ENCODE measurements at places on chromosomes 13 and 19.

DNA sequence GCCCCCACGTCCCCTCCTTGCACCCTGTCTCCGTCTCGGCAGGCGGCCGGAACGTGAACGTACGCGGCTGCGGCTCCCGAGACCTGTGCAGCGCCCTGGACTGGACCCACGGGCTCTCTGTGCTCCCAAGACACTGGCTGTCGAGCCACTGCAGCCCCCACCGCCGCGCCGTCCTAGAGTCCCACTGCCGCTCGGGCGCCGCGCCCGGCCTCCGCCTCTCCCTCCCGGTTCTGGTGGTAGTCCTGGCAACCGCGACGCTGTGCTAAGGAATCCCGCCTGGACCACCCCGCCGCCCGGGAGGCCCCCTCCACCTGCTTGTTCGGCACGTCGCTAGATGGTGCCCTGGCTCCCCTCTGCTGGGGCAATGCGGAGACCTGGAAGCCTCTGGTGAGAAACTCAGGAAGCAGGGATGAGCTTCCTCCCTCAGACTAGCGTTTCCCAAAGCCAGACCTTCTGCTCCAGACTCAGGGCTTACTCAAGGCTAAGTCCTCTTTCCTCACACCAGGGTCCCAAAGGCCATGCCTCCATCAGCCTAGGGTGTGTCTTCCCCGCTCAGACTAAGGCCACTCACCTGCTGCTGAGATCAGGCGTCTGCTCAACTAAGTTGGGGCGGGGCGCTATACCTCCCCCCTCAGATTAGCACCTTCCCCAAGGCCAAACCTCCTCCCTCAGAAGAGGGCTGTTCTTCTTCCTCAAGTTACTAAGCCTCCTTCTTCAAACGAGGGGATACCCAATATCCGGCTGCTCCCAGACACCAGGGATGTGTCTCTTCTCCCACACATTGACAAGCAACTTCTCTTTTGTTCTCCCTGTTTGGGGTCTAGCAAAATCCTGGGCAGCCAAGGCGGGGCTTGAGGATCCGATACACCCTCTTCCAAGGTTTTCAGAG is 16.1 kb upstream of the IRGC start:
- peak; percentile 13 for DNase-seq

DNA sequence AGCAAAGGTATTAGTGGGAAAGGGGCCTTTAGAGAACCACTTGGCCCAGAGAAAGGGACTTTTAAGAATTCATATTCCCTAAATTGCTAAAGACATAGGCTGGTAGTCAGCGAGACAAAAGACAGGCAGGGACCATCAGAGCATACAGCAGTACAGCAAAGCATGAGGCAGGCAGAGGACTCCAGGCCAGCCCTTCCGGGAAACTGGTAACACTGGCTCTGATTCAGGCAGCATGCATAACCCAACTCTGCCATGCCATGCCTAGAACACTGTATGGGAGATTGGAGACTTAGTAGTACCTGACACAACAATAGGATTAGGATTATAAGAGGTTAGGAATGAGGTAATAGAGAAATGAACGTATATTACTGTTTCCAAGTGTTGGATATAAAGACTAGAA is 34.9 kb downstream of the CAB39L start:
- DNase-seq: no peak

- no peak for DNase-seq
Observed at GRCh38 chr19:11639245-11639601, 41.9 kb downstream of the ZNF627 start.

GRCh38 chr19:7099597-7099921 is 30.1 kb downstream of the ZNF557 start:
- DNase-seq: peak; percentile 90

GRCh38 chr19:16612636-16613035 is 15.4 kb downstream of the MED26 start:
- no peak for DNase-seq

DNA sequence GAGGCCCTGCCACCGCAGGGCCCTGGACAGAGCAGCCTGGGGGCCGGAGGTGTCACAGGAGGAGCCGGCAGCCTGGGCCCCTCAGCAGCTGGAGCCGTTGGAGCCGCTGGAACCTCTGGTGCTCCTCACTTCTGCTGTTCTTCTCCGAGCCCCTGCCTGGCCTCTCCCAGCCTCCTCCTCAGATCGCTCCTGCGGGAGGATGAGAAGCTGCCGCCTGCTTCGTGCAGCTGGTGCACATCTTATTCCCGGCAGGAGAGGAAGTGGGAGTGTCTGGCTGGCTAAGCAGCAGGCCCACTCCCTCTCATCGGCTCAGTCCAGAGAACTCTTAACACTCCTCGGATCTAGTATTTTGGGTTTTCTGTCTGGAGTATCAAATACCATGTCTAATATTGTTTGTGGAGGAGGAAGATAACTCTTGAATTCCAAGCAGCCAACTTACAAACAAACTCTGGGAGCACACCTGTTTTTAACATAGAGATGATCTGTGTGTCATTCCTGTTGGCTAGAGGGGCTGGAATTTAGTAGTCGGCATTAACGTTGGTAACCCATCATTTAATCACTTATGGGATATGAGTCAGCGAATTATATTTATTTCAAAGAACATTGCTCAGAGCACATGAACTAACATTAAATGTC is 37.1 kb upstream of the RNF113B start:
- DNase-seq: no peak

DNA sequence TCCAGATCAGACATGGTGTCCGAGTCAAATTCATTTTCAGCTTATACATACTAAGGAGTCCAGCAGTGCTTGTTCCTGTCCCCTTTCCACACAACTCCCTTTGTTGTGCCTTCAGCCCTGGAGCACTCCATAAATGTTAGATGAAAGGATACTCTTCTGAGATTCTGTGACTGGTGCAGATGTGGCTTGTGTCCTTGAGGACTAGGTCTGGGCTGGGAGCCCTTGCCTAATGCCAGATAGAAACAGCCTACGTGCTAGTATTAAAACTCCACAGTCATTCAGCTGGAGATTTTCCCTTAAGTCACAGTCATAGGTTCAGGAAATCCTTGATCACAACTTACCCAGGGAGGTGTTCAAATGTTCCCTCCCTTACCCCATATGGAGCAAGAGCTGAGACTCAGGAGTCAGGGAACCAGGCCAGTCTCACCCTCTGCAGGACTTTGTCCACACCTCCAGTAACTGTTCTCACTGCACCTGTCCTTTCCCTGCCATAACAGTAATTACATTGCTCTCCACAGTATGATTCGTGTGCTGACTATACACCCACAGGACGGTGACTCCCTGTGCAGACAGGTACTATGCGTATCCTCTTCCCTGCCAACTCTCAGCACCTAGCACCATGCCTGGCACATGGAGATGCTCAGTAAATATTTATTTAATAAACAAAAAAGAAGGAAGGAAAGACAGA is 15.5 kb upstream of the SERPINE3 start:
- DNase-seq: no peak

DNA sequence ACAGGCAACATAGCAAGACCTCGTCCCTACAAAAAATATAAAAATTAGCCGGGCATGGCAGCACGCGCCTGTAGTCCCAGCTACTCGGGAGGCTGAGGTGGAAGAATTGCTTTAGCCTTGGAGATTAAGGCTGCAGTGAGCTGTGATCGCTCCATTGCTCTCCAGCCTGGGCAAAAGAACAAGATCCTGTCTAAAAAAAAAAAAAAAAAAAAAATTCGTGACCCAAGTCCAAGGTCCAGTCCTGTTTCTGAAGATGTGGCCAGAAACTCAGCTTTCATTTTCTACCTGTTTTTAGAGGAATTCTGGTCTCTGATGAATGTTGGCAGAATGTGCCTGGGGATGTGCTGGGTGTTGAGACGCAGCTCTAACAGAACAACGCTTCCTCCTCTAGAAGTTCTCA is 1.9 kb upstream of the PGPEP1 start:
- no peak for DNase-seq

DNA sequence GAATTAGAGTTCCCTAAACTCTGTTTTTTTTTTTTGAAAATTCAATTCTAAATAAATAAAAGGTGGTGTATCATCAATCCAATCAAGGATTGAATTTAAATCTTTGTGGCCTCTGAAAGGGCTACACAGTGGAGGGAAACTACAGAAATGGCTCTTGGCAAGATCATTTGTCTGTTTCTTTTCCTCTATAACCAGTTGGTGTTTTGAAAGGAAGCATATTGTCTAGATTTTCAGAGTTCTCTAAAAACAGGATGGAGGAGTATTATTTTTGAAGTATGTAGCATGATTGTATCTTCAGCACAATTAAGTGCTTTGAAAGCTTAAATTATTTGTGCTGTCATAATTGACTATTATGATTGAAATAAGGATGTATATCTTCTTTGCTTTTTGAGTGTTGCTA is 29.8 kb downstream of the WASF3 start:
- no peak for DNase-seq

GRCh38 chr13:52846567-52847321 is 1.7 kb downstream of the PCDH8 start:
- DNase-seq: peak; percentile 49

DNA sequence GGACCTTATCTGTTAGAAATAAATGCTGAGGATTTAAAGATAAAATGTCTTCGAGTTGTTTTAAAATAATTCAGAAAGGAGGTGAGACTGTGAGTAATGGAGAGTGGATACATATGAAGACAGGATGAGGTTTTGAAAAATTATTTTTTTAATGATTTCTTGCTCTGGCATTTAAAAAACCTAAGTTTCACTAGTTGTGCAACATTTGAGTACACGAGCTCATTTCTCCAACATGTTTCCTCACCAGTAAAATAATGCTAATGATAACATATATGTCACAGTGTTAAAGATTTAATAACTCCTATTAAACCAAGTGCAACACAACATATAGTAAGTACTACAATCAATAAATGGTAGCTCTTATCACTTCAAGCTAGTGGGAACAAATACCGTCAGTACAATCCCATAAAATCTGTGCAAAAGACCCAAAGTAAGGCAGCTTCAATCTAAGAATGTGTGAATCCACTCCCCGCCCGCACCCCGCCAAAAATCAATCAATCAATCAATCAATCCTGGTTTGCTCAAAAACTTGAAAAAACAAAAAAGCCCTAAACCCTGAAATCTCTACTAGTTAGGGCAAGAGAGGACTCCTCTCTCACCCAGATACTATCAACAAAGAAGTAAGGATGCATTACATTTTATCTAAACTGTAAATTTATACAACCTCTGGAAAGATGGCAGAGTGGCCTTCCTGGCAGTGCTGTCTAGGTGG is 1.3 kb downstream of the ALG5 start:
- DNase-seq: no peak

DNA sequence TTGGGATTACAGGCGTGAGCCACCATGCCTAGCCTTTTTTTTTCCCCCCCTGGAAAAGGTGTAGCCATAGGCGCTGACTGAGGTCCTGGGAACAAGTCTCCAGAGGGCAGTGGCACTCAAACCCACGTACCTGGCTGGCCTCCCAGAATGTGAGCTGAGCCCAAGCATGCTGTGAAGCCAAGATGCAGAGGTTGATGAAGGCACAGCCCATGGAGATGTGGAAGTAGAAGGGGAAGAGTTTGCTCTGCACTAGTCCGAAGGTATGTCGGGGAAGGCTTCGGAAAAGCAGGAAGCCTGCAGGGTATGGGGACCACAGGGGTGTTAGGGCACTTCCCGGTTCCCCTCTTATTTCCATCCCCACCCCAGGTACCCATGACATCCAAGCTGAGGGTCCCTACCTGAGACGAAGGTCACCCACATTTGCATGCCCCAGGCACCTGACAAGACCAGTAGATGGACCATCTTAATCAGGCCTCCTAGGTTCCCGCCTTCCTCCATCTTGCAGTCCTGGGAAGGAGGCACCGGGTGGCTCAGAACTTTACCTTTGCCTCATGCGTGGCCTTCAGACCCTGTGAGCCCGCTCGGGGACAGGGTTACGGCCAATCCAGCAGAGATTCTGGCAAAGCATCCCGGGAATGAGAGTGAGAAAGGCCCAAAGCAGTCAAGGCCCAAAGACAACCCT is 805 bp downstream of the TMEM205 start:
- no peak for DNase-seq

DNA sequence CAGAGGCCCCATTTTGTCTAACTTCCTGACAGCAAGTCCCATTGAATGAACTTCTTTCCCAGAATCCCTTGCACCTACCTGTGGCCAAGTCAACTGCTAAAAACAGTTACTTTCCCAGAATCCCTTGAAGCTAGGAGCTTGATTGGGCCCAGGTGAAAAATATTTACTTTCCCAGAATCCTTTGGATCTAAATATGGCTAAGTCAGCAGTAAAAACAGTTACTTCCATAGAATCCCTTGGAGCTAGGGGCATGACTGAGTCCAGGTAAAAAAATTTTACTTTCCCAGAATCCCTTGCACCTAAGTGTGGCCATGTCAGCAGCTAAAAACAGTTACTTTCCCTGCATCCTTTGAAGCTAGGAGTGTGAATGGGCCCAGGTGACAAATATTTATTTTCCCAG is 13.2 kb upstream of the MEIS3 start:
- DNase-seq: no peak

GRCh38 chr19:37467608-37468090 is 405 bp upstream of the ZNF569 start:
- DNase-seq: no peak

GRCh38 chr19:7916103-7916954 is 1.7 kb downstream of the TGFBR3L start:
- DNase-seq: peak; percentile 73

DNA sequence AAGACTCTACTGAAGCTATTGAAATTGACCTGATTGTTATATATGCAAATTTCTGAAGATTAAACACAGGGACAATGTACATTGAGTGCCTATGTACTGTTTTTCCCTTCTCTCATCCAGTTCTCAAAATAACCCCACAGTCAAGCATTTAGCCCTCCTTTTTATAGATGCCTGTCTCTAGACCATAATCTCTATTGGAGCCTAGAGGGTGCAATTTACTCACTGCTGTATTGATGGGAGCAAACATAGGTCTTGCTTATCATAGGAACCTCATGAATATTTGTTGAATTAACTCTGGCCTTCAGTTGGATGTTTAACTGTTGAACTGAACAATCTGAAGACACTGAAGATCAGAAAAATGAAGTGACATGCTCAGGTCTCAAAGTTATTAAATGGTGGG is 183.0 kb downstream of the RFC3 start:
- no peak for DNase-seq

DNA sequence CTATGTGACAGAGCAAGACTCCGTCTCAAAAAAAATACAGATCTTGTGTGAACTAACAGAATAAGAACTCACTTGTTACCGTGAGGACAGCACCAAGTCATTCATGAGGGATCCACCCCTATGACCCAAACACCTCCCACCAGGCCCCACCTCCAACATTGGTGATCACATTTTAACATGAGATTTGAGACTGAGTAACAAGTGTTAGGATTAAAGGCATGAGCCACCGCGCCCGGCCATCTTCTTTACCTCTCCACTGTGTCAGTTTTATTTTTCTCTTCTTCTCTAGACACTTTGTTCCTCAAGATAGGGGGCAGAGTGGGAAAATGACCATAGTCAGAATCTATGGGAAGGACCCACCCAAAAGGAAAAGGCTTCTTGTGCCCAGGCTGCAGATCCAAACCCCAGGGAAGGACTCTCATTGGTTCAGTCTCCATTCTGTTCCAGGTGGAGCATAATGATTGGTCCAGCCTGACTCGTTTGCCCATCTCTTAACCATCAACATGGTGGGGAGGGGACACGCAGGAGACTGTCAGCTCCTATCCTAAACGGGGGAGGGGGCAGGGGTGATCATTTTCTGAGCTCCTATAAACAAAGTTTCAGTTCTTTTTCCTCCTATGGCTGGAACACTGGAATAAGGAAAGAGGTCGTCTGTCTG is 1.3 kb upstream of the CALM3 start:
- DNase-seq: no peak

GRCh38 chr13:99013951-99014350 is 36.1 kb upstream of the DOCK9 start:
- DNase-seq: no peak

GRCh38 chr19:18197941-18198340 is 4.9 kb downstream of the MPV17L2 start:
- DNase-seq: no peak
